ENCODE measurements at places on chromosomes 6 and 20.

GRCh38 chr20:53087037-53087777 is 115.0 kb downstream of the TSHZ2 start:
- no peak for DNase-seq

DNA sequence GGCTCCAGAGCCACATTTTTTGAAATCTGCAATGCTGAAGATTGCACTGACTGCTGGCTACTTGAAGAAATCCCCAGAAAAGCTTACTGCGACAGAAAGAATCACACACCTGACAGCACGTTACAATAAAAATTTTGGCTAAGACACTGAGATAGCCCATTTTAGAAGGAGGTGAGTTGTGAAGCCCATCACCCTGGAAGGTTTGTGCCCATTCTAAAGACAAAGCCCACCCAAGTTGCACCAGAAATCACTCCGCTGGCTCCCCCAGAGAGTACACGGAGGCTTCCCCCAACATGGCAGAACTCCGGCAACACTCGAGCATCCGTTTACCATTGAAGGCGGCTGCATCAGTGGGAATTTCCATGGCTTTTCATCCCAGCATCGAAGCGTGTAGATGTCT is 29.4 kb downstream of the LPA start:
- no peak for DNase-seq

DNA sequence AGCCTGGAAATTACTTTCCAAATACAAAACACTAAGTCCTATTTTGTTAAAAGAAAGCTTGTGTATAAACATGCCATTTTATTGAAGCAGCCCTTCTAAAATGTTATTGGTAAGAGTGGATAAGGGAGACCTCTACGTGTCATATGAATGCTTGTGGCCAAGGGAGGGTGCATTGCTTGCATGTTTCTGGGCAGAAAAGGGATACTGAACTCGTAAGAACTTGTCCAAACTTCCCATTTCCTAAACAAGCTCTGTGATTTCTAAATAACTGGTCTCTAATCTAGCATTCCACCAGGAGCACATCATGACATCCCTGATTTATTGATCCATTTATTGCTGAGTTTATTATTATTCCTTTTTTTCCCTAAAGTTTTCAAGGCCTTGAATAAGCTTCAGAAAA is 474.1 kb downstream of the CD109 start:
- peak; percentile 48 for DNase-seq

GRCh38 chr6:157715728-157716164 is 107.3 kb upstream of the SNX9 start:
- peak; percentile 86 for DNase-seq

DNA sequence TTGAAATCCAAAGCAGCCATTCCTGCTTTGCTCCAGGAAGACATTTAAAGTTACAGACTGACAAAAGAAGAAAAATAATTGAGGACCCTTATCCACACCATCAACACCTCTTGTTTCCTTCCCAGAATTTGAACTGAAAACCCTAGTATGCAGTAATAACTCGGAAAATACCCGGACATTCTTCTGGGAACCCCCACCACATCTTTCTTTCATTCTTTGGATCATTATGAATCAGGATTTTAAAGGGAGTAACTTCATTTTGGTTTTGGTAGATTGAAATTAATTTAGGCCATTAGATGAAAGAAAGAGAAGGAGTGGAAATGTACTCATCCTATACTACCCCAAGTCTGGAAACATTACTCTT is 213.8 kb upstream of the MARCKS start:
- no peak for DNase-seq

DNA sequence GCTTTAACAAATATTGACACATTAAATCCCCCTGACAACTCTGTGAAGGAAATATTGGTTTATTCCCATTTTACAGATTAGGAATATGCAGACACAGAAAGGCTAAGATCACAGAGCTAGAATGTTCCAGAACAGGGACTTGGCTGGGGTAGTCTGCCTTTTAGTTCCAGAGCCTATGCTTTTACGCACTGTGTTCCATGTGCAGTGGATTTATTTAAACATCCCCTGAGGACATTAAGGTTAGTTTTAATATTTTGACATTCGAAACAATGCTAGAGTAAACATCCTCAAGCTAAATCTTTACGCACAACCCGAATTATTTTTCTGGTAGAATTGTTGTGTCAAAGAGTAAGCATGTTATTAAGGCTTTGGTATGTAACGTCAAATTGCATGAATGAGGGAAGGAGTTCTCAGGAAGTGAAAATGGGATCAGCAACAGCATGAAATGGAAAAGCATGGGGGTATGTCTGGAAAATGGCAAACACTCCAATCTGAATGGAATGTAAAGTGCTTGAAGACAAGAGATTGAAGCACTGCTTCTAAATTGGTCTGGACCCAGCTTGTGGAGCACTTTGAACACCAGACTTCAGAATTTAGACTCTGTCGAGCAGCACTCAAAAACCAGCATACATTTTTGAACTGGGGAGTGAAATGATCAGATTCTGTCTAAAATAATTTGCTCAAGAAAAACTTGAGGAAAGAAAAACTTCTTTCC is 429.9 kb downstream of the CD83 start:
- no peak for DNase-seq

DNA sequence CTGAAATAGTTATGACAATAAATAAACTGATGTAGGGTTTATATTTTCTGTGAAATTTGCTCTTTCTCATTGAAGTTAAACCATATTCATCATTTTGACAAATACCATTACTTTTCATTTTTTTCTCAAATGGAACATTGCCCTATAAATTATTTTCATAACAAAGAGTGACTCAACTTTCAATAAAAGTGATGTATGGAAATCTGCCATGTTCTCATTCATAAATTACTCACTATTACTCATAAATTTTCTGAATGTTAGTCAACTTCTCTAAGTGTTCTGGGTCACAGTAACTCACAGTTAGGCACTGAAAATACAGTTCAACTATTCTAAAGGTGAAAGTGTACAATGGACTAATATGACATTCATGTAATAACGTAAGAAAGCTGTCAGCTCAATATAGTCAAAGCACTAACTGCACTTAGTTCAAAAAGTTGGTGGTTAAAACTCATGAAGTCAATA is 19.0 kb upstream of the STX11 start:
- peak; percentile 46 for DNase-seq

- DNase-seq: no peak
Observed at GRCh38 chr6:137949686-137950390, 82.8 kb downstream of the TNFAIP3 start.

DNA sequence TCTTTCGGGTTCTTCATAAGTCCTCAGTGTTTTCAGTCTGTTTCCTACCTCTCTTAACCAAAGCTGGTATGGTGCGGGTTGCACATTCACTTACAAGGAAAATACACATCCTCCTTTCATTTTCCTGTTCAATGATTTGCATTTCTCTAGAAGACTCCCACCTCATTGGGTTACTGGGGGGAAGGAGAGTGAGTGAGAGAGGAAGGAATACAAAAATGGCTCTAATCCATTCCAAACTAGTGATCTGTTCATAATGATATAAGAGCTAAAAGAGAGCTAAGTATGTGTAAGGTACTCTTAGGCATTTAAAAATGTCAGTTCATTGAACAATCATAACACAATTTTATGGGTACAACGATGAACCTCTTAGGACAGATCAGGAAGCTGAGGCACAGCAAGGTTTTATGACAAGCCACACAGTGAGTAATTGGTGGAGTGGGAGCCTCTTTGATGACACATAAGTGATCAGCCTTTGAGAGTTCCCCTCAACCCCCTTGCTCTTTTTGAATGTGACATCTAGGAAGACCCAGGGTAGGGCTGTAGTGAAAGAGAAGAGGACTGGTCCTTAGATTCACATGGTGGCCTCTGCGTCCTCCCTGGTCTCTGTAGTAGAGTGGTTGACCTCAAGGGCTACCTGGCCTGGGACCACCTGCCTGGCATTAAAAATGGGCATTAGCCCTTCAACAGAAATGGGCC is 328.4 kb upstream of the SOX4 start:
- no peak for DNase-seq

- peak; percentile 15 for DNase-seq
Observed at GRCh38 chr20:50380697-50381040, 129.5 kb upstream of the PTPN1 start.

DNA sequence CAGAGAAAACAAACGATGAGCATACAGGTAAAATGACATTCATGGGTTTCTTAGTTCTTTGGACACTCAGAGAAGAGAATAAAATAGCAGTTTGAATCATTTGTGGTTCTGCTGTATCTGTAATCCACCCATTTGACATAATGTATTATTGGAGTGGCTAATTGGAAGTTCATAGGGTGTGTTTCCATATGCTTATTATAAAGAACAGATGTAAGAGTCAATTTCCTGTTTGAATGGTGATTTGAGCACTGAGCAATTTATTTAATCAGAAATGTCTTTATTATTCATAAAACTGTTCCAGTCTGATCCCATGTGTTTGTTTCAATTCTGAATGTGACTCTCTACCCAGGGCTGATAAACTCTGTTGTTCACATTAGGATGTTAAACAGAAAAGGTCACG is 939.1 kb downstream of the KIF16B start:
- peak; percentile 20 for DNase-seq

DNA sequence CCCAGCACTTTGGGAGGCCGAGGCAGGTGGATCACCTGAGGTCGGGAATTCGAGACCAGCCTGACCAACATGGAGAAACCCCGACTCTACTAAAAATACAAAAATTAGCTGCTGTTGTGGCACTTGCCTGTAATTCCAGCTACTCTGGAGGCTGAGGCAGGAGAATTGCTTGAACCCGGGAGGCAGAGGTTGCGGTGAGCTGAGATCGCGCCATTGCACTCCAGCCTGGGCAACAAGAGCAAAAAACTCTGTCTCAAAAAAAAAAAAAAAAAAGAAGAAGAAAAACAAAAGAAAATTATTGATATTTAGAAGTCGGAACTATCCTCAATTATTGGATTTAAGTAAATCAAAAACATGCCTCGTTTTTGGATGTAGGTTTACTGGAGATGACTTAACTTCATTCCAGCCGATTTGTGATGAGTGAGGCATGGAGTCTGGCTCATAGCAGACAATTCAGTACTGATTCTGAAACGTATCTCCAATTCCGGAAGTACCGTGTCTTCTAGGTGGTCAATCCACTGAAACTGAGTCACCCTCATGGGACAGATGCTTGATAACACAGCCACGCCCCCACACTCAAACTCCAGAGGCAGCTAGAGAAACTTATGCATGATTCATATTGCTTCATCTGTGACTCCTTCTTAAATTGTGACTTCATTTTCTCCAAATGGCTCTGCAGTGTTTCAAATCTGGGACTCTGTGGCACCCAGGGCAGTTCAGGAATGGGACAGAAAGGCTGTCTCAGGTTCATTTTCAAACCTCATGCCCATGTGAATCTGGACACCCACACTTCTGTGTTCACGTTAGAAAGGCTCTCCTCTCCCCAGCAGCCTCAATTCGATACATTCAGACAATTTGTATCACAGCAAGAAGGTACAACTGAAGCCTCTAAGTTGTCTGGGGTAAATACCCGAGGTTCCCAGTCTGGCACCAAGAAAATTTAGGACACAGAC is 110.4 kb upstream of the ARMC2 start:
- peak; percentile 91 for DNase-seq

DNA sequence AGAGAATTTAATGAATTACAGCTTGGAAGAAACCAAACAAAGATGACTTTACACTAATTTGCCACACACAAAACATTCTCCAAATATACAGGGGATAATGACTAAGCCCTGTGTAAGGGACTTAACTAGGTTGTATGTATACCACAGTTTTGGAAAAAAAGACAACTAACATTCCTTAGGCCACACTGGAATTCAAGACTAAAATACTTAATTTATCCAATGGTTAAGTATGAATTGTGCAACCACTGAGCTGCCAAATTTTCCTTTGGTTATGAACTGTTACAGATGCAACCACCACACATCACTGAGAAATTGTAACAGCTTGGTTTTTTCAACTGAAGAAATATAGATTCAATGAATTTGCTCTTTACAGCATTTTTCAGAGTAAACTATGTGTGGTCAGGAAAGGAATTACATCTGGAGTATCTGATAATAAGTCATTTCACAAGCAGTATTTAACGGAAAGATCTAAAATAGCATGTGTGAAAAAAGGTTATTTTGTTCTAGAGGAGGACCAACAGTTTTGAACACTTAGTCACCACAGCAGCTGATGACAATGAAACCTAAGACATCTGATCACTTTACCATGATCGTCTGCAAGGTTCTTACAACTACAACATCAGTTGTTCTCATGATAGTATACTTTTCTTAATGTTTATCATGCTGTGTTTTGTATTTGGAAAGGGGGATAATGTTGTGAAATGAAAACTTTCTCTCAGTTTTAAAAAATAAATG is 318.8 kb downstream of the BCKDHB start:
- peak; percentile 100 for DNase-seq

- DNase-seq: no peak
Observed at GRCh38 chr6:111970426-111970825, 83.5 kb upstream of the CCN6 start.

GRCh38 chr6:115415378-115415777 is 645.3 kb downstream of the FRK start:
- no peak for DNase-seq

DNA sequence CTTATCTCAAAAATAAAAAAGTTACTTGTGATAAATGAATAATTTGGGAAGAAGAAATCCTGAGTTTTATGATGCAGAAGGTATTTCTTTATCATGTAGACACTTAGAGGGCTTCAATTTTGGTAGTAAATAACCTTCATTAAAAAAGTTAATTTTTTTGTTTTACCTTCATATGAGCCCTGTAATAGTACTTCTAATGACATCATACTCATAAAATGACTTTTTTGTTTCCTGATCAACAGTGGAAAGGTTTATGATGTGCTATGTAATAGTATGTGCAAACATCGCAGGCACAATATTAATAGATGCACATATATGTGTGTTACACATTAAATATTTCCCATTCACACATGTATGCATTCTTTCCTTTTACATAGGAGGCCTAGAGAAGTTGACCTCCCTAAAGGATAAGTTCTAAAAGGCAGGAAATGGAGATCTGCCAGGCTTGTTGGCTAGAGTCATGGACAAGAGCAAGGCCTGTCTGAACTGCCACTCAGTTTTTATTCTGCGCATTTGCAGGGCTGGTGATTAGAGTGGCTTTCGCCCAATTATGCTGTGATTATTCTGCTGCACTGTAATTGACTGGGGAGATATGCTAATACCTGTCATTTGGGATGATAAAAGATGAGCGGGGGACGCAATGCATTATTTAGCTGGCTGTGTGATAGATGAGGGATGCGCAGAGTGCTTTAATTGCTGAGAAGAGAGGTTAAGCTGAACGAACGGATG is 272.6 kb downstream of the TMEM242 start:
- no peak for DNase-seq

GRCh38 chr6:144898052-144898689 is 613.0 kb downstream of the UTRN start:
- DNase-seq: no peak

GRCh38 chr6:167988154-167988495 is 9.3 kb upstream of the KIF25 start:
- DNase-seq: no peak

- no peak for DNase-seq
Observed at GRCh38 chr6:42911171-42912021, 4.5 kb upstream of the PTCRA start.

DNA sequence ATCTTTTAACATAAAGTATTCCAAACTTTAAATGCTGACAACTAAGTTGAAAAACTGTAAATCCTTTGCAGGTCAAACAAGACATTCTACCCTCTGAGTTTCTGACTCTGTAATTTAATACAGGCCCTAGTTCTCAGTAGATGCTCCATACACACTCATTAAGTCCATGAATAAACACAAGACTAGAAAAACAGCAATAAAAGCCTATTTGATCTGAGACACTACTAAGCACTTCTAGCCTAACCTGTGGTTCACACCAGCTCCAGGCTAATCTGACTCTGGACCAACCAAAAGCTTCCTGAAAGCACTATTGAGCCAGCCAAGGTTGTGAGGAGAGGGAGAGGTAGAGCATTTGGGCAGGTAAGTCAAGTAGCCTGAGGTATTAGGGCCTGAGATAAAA is 103.9 kb downstream of the EPM2A start:
- DNase-seq: no peak

All from fibroblast of skin of left quadriceps (primary cell).